ENCODE measurements at places on chromosomes 1 and 21.

- no peak for DNase-seq
Observed at GRCh38 chr1:185957441-185958363, 223.5 kb downstream of the HMCN1 start.

DNA sequence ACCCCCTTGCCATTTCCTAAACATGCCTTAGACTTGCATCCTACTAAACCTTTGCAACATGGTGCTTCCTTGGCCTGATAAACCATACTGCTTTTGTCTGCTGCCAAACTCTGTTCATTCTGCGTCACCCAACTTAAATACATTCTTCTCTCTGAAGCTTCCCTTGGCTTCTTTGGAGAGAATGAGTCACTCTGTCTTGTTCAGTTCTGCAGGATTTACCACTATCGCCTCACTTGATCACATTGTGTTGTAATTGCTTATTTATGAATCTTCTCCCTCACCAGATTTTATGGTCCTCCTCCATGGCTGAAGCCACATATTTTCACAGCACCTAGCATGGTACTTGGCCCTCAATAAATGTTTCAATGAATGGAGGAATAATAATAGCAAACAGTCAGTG, 21.7 kb upstream of the TUT4 start:
- DNase-seq = no peak

DNA sequence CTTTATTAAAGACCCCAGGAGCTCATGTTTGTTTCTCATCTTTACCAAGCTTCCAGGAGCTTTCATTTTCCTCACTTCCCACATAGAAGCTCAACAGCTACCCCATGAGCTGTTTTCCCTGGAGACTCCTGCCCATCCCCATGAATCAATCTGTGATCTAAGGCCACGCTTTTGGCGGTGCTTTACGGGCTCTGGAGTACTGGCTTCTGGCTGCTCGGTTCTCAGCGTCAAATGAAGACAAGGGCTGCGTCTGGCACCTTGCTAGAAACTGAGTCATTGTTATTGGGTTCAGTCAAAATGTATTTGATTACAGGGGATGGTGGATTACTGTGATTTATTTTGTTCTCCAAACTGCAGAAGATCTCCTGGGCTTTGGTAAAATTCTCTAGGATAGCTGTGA, 39.9 kb downstream of the ACP6 start:
- no peak for DNase-seq

- DNase-seq = no peak
Observed at GRCh38 chr1:152861374-152861773, 1.6 kb downstream of the LCE7A start.

GRCh38 chr1:116219651-116220434, 108.6 kb downstream of the MAB21L3 start:
- no peak for DNase-seq

DNA sequence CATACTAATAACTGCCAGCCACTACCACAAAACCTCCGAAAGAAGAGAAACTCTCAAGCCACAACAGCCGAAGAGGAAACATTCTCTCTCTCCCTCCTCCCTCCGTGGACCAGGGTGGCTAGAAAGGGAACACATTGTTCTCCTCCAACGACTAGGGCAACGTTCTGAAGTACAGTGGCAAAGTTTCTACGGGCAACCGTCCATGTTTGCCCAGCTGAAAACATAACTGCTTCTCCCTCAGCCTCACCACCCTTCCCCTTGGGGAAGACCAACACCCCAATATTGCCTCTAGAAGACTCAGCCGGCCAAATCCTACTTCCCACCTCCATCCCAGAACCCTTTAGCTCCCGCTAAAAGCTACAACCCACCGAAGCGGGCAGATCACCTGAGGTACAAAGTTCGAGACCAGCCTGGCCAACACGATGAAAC, 2.0 kb downstream of the GLUL start:
- DNase-seq = peak; percentile 28

- DNase-seq = no peak
Observed at GRCh38 chr1:30645807-30646206, 77.6 kb downstream of the MATN1 start.

GRCh38 chr1:19495799-19496526, 10.6 kb upstream of the CAPZB start:
- DNase-seq = no peak

GRCh38 chr1:145993618-145994390, 2.6 kb downstream of the TXNIP start:
- no peak for DNase-seq

DNA sequence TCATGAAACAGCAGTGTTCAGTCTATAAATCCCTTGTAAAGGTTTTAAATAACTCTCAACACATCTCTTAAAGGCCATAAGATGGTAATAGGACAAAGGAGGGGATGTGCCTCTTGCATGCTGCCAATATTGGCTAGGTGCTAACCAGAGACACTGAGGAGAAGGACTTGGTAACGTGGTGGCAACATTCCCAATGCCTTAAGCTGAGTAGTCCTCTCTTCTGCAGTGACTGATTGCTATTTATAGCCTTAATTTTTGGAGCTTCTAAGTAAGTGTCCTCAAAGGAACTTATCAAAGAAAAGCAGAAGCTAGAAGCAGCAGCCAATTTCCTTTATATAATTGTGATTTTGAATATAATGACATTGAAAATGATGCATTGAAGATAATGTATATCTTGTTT, 63.0 kb downstream of the DPT start:
- DNase-seq = no peak

DNA sequence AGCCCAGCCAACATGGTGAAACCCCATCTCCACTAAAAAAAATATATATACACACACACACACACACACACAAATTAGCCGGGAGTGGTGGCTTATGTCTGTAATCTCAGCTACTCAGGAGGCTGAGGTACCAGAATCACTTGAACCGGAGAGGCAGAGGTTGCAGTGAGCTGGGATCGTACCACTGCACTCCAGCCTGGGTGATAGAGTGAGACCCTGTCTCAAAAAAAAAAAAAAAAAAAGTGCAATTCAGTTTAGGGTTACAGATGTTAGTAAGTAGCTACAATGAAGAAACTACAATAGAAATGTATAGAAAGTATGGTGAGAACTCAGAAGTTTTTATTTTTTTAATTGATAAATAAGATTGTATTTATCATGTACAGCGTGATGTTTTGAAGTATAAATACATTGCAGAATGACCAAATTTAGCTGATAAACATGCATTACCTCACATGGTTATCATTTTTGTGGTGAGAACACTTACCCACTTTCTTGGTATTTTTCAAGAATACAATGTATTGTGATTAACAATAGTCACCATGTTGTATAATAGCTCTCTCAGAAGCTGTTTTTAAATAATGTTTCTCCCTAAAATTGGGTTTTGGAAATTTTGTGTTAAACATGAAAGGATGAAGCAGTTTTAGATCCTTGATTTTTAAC, 17.9 kb downstream of the KDM1A start:
- no peak for DNase-seq

DNA sequence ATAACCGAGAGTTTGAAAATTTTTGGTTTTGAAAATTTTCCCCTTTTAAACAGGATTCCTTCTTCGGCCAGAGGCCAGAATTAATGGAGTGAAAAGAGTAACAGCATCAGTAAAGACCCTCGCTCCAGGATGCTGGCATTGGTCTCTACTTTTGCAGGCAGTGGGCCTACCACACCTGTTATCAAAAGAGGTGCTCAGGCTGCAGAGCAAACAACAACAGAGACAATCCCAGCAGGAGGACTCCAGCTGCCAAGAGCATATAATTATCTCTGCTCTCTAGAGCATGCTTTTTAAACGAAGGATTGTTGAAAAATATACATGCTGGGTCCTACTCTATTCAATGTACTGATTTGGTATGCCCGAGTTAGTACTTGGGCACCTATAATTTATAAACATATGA, 1048.5 kb downstream of the PLA2G4A start:
- no peak for DNase-seq

DNA sequence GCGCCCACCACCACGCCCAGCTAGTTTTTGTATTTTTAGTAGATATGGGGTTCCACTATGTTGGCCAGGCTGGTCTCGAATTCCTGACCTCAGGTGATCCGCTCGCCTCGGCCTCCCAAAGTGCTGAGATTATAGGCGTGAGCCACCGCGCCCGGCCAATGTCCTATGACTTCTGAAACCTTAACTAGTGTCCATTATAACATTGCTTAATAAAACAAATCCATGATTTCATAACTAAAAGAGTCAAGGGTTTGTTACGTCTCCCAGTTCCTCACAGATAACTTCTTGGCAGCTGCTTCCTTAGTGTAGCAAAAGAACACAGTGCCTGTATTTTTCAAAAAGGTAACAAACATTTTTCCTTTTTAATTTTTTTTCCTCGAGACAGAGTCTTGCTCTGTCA, 53.6 kb downstream of the FBXO42 start:
- no peak for DNase-seq

GRCh38 chr1:90714521-90714951, 2.6 kb downstream of the BARHL2 start:
- DNase-seq = no peak

- no peak for DNase-seq
Observed at GRCh38 chr1:29417971-29418370, 181.6 kb downstream of the PTPRU start.

DNA sequence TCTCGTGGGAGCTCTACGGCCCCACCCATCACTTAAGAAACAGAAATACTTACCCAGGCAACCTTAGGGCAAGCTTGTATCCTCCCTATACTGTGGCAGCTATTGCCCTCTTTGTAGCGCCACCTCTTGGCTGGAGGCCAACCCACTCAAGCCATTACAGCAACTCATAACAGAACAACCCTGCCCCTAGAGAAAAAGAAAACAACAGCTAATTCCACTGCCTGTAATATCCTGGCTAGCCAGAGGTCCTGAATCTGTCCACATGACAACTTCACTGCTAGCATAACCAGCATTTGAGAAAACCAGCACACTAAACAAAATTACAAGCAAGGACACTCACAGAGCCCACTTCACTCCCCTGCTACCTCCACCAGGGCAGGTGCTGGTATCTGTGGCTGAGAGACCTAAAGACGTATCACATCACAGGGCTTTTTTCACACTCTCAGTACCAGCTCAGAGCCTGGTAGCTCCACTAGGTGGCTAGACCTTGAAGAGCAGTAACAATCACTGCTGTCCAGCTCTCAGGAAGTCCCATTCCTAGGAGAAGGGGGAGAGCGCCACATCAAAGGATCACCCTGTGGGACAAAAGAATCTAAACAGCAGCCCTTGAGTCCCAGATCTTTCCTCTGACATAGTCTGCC, 14.5 kb upstream of the MX1 start:
- DNase-seq = no peak

- DNase-seq = no peak
Observed at GRCh38 chr1:216500273-216500967, 77.2 kb upstream of the USH2A start.

GRCh38 chr1:114926607-114927006, 71.9 kb downstream of the SYCP1 start:
- DNase-seq = no peak

DNA sequence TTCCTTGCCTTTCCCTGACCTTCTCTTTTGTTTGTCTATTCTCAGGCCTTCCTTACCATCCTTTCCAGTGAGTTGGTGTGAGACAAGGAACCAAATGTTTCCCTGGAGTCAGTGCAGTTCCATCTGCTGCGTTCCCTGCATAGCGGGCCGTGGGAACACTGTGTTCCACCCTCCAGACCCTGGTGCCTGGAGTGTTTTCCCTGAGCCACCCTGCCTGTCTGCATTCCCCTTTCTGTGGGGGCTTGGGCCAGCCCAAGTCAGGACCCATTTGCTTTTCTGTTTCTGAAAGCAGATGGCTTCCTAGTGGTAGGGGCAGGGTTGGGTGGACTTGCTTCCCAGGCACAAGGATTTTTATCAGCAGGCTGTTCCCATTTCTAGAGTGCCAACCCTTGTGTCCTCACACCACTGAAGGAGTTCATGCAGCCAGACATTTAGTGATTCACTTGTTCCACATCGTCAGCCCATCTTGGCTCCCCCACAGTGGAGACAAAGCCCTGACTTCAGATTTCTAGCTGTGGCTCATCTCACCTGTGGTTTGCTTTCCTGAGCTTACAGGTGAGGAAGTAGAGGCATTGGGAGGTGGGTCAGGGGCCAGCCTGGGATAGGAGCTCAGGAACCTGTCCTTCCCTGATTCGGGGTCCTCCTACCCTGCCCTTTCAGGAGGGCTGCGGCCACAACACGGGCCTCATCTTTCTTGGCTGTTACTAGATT, 14.1 kb upstream of the MYOG start:
- no peak for DNase-seq

DNA sequence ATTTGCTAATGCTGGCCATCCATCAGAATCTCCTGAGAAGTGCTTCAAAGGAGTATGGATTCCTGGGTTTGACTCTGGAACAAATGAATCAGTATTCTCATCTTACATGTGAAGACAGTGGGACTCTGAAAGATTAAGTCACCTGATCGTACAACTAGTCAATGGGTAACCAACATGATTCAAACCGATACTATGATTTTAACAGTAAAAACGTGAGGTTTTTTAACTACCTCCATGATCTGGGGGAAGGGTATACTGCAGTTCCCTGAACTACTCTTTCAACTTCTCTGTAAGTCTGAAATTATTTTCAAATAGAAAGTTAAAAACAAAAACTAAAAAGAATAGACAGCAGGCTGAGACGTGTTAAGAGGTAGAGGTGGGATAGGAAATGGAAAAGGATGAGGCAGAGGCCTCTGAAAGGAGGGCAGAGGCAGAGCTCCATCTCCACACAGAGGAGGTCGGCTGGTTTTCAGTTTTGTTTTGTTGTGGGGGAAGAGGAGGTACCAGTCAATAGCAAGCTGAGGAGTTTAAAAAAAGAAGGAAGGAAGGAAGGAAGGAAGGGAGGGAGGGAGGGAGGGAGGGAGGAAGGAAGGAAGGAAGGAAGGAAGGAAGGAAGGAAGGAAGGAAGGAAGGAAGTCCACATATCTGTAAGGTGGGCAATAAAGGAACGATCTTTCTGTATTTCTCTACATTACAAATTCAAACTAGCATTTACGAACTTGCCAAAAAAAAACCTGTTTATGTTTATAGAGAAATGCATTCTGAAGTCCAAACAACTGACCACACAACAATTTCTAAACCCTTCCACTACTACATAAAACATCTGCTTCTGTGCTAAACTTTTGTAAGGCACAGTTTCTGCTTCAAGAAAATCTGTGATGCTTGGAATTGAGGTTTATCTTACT, 213.1 kb downstream of the RERE start:
- no peak for DNase-seq

- DNase-seq = no peak
Observed at GRCh38 chr1:19307794-19308508, 4.0 kb downstream of the AKR7A2 start.

DNA sequence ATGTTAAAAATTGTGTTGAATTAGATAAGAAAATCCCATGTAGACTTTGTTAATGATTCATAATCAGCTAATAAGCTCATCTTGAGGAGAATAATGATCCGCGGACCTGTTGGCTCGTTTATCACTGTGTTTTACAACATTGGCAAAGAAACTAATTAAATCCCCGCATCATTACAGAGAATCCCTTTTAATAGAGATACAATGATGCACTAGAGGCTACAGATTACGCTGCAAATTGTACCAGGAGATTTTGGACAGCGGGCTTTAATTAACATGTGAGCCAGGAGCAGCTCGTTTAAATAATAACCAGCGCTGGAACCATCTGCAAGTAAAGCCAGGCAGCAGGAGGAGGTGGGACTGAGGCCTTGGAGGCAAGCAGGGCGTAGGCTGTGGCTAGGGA, 280.3 kb upstream of the POU3F1 start:
- DNase-seq = no peak

All from anterior cingulate cortex (tissue), 58 donors.